Kidney (tissue), 22 donors: ENCODE measurements at places on chromosomes 11 and 22. TPM values are rescaled to one million over a fixed set of nuclear protein-coding genes. Genes with fewer than 3 reads are reported as not detected.

The ASCL2 gene
- 5.0 TPM for total RNA-seq

The RAB3IL1 gene
- 14.6 TPM for total RNA-seq

The DNAJB13 gene
- 4.3 TPM for total RNA-seq

The PRMT3 gene
- 16.0 TPM for total RNA-seq

The OR5B21 gene
- not detected for total RNA-seq

The KRTAP5-8 gene
- 0.35 TPM for total RNA-seq

The BIRC3 gene
- 110 TPM for total RNA-seq

The LRFN4 gene
- 22.3 TPM for total RNA-seq
